Stimulated activated CD4-positive, alpha-beta T cell treated with anti-CD3 and anti-CD28 coated beads, Interleukin-1b, Interleukin-23, amount 100 ng/mL, for 1 hour (primary cell): ENCODE measurements at places on chromosomes 3 and 15.

DNA sequence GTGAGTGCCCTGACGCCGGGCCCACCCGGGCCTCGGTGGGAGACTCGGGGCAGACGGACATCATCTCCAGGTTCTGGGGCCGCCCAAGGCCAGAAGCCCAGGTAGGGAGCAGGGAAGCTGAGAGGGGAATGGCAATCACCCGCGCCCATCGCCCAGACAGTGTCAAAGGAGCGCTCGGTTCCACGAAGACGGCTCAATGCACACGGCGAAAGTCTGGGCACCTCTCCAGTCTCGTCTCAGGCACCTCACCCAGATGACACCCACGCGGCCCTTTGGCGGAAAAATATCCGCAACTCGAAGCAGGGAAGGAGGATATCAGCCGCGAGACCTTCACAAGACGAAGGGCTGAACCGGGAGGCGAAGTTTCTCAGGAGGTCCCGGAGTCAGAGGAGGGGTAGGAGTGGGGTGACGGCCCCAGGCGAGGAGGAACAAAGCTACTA is 916 bp downstream of the IL17RD start:
- DNase-seq: no peak

GRCh38 chr3:101009386-101009785 is 16.2 kb upstream of the ABI3BP start:
- DNase-seq: no peak

DNA sequence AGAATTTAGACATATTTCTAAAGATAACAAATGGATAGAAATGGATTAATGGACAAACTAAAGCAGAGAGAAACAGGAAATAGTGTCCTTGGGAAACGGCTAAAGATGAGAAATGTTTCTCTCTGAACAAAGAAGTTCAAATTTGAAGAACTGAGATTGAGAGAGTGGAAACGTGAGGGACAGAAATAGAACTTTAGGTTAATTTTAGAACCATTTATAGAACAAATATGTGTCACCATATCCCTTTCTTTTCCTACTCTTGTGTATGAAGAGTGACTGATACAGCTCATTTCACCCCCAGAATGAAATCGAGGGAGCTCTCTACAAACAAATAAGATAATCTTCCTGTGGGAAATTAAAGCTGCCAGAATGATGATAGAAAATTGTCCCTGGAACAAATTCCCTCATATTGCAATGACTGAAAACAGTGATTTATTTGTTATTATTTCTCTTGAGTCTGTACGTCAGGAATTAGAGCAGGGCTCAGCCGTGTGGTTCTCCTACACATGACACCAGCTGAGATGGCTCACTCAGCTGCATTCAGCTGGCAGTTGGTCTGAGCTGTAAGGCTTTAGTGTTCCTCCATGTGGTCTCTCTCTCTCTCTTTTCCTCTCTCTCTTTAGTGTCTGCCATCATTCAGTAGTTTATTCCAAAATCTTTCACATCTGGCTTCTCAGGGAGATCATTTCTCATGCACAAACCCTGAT is 46.6 kb upstream of the ARPP21 start:
- no peak for DNase-seq

DNA sequence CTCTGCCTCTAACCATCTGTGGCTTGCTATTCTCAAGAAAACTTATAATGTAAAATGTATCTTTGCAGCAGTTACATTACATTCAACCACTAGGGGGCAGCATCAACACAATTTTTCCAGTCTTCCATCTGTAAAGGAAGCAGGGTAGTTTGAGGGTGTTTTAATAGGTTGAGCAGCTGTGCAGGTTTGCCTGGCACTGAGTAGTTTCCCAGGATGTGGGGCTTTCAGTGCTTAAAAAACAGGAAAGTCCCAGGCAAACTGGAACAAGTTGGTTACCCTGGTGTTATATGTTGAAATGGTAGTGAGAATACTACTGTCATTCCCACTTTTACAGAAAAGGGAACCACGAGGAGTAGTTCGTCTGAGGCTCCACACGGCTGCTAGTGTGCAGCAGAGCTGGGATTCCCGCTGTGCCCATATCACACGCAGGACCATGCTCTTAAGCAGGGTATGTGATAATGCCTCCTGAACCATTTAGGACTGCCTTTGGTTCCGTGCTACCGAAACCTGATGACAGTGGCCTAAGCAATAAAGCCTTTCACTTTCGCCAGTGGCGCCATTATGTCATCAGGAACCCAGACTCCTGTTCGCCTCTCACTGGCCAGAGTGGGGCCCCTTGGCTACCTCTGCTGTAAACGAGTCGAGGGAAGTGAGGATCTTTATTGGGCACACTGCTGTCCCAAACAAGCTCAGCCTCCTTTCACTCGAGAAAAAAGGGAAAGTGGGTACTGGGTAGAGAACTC is 64.7 kb upstream of the ZBTB38 start:
- DNase-seq: no peak

DNA sequence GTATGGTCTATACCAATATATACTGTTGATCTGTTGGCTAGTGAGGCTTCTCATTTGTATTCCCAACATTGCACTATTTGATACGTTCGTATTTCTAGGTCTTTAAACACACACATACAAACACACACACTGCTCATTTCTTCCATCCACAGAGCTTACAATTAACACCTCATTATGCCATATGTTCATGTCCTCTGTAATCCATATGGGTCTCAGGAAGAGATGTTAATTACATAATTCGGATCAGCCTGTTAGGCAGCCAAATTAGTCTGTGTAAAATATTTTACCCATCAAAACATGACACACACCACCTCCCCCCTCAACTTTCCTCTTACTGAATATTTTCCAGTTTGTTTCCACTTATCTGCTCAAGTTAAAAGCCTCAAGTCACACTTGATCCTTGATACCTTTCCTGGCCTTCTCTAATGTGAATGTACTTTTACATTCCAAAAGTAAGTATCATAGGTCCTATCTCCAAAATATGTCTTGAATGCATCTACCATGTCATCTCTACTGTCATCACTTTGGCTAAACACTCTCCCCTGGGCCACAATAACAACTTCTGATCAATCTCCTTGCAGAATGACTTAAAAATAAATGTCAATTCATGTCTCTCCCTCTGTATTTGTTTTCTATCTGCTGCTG is 28.2 kb downstream of the EOGT start:
- no peak for DNase-seq

- DNase-seq: no peak
Measured at GRCh38 chr3:59998058-59998457, 948.2 kb upstream of the CFAP20DC start.

GRCh38 chr3:178005961-178006360 is 530.3 kb upstream of the KCNMB2 start:
- DNase-seq: no peak

- DNase-seq: no peak
Measured at GRCh38 chr3:3635109-3635508, 164.1 kb upstream of the LRRN1 start.

GRCh38 chr3:123412076-123412475 is 36.8 kb downstream of the ADCY5 start:
- no peak for DNase-seq

DNA sequence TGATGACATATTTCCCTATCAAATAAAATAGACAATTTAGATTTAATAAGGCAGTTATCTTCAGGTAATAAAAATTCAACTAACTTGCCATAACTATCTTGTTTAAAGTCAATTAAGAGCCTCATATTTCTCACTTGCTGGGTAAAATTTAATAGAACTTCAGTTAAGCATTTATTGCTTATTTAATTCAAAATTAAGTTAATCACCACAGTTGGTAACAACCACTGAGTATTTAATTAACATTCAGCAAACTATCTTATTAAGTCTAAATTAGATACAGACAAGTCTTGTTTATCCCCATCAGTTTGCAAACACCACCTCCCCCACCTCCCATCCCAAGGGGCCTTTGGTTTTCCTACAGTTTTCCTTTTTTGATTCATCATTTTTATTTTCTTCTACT is 14.7 kb downstream of the LPP start:
- DNase-seq: no peak

DNA sequence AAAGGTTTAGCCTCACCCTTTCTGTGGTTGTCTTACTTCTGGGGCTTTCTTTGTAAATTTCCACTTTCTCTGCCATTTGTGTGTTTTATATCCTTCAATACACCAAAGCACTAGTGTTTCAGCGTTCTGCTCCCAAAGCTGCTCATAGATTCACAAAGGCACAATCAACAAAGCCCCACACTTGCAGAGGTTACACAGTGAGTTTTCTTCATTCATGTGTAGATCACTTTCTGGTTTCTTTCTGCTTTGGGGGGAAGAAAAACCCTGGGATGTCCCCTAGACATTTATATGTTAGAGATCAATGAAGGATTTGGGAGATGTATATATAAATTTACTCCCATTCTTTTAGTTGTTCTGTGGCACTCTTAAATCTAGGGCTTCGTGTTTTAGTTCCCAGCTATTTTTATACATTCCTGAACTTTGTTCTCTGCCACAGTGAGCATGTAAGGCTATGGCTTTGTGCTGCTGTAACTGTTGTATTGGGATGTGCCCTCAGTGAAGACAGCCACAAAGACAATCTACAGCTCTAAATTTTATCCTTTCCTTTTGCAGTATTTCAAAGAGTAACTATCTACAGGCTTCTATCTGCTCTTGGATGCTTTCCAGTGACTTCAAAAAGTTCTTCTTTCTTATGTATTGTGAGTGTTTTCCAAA is 636.5 kb downstream of the ZBBX start:
- DNase-seq: no peak

DNA sequence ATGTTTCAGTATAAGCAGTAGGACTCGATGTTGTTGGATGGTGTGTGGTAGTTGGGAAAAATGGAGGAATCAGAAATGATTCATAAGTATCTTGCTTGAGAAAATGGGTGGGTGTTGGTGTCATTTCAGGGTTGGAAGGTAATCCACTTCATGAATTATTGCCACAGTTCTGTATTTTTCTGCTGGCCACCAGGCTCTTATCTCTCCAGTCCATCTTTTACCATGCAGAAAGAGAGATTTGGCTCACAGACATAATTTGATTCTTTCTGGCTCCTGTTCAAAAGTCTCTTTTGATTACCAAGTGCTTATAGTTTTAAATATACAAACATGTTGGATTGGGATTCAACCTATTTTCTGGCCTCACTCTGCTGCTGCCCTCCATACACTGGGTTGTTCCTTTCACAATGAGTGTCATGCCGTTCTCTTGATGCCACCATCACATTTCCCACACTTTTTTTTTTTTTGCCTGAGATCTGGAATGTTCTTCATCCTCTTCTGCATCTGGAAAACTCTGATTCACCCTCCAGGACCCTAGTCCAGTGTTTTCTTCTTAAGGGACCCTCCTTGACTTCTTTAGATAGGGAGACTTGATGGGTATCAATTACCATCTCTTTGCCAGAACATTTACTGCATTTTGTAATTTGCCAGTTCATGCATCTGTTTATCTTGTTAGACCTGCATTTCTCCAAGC is 69.4 kb upstream of the GAP43 start:
- DNase-seq: no peak

DNA sequence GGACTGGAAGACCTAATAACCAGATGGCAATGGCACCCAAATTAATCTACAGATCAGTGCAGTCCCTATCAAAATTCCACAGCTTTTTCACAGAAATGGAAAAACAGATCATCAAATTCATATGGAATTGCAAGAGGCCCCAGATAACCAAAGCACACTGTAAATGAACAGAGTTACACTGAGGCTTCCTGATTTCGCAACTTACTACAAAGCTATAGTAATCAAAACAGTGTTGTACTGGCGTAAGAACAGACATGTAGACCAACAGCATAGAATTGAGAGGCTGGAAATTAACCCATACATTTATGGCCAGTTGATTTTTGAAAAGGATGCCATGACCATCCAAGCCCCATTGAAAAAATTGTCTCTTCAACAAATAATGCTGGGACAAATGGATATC is 16.2 kb downstream of the XPC start:
- DNase-seq: no peak

DNA sequence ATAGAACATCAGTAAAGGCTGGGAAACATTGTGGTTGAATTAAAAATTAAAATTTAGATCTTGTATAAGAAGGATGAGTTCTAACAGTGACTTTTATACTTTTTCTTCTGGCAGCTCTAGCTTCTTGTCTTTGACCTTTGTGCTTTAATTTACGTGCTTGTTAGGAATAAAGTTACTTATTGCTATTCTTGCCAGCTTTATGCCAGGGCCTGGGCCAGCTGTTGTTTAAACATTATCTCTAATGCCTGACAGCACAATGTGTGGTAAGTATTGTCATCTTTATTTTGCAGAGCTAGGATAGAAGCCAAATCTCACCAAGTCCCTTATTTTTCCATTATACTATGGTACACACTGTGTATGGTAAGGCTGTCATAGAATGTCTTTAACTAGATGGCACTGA is 766.7 kb upstream of the GOLIM4 start:
- DNase-seq: no peak

GRCh38 chr15:25862472-25863110 is 536 bp downstream of the ATP10A start:
- no peak for DNase-seq

DNA sequence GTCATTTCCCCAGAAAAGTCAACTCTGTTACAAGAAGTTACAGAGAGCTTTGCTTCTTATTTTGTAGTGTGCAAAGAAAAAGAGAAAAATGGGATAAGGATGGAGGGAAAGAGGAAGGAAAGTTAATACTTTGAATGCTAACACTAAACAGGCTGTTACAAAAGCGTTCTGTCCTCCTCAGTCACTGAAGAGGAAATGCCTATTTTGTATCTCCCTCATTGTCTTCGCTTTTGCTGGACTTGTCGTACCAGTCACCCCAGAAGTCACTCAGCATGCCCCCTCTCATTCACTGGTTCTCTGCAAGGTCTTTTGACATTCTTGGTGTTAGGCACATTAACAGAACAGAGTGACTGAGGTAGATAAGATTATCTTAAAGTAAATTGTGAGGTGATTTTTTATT is 129.6 kb downstream of the ALCAM start:
- no peak for DNase-seq

DNA sequence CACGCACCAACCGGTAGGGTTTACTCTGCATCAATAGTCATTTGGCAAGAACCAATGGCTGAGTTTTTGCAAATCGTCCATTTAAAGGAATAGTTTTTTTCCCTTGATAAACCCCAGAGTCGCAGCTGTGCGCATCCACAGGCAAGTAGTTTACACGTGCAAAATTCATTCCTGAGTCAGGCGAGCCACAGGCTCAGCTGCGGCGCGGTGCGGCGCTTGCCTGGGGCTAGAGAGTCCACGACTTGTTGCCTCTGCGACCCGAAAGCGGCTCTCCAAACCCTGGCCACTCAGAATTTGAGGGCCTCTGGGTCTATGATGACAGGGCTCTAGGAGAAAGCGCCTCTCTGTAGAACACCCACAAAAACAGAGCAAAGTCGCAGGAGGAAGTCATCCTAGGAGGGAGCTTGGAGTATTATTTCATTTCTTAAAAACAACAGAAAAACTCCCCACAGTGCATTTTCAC is 36.7 kb downstream of the ZIC4 start:
- DNase-seq: no peak

GRCh38 chr15:64044300-64045100 is 1.8 kb downstream of the DAPK2 start:
- DNase-seq: no peak

GRCh38 chr3:180246688-180247195 is 210.0 kb upstream of the PEX5L start:
- DNase-seq: no peak

GRCh38 chr15:28861031-28861534 is 12.6 kb upstream of the GOLGA6L7 start:
- DNase-seq: no peak
